ENCODE measurements at places on chromosomes 16 and 17.

DNA sequence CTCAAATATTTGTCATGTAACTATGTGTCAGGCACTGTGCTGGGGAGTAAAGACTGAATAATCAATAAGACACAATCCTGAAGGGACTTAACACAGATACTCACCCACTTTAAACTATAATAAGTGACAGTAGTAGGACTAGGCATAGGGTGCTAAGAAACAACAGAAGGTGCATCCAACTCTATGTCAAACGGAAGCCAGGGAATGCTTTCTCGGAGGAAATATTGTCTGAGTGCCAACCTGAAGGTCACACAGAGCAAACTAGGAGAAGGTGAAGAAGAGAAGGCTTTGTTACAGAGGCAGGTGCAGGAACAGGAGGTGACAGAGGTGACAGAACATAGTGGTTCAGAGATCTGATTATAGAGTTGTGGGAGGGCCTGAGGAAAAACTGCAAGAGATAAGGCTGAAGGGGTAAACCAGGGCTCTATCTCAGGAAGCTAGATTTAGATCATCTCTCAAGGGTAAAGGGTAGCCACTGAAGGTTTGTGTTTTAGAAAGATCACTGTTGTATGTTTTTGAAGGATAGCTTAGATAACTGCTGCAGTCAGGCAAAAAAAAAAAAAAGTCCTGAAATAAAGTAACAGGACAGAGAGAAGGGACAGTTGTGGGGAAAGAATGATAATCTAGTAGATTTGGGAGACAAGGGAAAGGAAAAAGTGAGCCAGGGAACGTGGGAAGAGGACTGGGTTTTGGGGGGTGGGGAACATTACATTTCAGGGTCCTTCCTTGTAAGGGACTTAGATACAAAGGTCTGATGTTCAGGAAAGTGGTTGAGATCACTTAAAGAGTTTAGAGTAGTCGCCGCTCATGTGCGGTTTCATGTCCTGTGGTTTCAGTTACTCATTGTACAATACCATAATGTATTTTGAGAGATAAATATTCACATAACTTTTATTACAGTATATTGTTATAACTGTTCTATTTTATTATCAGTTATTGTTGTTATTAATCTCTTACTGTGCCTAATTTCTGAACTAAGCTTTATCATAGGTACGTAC lies 85.6 kb upstream of the NETO2 start:
- DNase-seq, result no peak

- no peak for DNase-seq
Measured at GRCh38 chr16:87259431-87259830, 57.8 kb downstream of the C16orf95 start.

DNA sequence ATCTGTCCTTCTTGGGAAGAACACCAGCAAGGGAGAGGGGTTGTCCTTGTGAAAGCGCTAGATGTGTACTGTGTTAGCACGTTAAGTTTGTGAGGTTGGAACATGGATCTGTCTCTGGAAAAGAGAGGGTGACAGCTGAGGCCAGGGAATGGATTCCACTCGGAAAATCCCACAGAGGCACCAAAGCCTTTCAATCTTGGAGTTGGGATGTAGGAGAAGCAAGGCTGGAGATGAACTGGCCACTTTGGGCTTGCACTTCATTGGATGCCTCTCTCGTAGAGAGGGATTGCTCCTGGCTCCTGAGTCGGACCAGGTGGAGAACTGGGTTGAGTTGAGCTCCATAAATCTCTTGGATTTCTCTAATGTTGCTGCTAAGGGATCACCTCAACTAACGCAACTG lies 67.2 kb downstream of the CCDC182 start:
- no peak for DNase-seq

GRCh38 chr16:2745116-2745890 lies 7.1 kb upstream of the SRRM2 start:
- no peak for DNase-seq

- peak; percentile 31 for DNase-seq
Measured at GRCh38 chr16:22739077-22739476, 74.9 kb upstream of the HS3ST2 start.

DNA sequence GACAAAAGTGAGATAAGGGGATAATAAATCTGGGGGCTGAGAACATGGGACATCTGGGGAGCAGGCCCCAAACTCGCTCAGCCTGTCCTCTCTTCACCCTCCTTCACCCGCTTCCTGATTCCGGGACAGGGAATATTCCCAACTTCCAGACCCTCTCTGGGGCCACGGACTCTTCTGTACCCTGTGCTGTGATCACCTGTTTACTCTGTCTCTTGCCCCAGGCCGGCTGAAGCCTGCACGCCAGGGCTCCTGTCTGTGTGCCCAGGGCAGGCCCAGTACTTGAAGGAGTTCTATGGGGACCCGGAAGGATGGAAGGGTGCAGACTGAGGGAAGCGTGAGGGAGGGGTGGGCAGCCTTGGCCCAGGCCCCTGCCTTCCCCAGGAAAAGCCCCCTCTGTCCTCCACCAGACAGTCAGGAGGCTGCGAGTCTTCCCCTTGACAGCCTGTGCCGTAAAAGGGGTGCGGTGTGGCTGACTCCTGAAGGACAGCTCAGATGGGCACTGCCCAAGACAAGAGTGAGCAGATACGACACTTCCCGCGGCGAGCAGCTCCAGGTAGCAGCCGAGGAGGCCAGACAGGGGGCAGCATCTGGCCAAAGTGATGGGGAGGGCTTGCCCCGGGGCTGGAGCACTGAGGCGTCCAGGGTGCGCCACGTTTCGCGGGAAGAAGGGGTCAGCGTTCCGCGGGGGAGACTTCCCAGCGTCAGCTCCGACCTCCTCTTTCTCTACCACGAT lies 1.0 kb upstream of the CCNF start:
- DNase-seq, result no peak

DNA sequence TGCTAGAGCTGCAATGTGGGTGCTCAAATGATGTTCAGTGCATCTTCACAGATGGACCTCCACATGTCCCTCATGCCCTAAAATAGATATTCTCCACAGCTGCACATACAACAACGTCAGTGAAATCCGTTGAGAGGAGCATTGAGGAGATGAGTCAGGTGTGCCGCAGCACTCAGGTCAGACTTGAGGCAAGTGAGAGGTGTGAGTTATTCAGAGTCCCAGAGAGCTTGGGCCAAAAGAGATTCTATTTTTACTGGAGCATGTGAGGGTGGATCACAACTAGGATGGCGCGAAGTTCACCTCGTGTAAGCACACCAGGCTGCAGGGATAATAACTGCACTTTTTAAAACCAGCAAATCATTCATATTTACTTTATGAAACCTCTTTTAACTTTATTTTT lies 645.3 kb downstream of the MAF start:
- DNase-seq, result no peak

- no peak for DNase-seq
Measured at GRCh38 chr16:77995843-77996455, 26.4 kb upstream of the CLEC3A start.

DNA sequence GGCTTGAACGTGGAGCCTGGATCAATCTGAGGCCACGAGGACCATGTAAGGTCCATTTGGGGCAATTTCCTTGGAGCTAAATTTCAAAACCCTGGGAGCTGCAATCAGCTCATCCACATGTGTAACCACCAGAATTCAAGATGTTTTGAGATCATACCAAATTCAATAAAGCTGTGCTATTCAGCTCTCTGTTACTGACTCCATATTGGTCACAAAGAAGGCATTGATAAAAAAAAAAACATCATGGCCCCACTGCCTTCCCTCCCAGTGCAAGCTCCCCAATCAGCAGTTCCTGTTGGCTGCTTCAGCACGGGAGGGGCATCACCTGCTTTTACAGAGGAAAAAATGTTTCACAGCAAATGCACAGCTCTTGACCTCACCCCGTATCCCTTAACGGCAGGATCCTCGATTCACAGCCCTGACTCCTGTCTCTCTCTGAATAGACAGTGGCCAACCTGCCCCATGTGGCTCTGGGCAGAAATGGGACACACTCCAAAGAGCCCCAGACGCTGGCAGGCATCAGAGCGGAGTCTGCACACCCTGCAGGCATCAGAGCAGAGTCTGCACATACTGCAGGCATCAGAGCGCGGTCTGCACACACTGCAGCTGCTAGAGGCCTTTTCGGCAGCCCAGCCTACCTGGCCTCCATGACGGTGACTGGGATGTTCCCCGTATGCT lies 37.1 kb downstream of the FANCA start:
- DNase-seq, result no peak

DNA sequence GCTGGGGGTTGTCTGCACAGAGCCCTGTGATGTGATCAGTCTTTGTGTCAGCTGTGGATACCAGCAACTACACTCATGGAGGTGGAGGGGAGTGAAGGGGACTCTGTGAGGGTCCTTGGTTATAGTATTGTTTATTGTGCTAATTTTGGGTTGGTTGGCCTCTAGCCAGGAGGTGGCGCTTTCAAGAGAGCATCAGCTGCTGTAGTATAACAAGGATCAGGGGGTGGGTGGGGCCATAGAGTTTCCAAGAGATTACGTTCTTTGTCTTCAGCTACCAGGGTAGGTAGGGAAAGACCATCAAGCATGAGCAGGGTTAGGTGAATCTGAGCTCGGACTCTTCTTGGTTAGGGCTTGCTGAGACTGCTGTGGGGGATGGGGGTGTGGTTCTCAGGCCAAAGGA lies 97.1 kb upstream of the HS3ST3A1 start:
- DNase-seq, result no peak

- no peak for DNase-seq
Measured at GRCh38 chr16:67936124-67936879, at the start of gene PSMB10. Gene PSMB10 (minus strand): TSS chr16:67936850. CDS start chr16:67936749, 101 bp downstream.

DNA sequence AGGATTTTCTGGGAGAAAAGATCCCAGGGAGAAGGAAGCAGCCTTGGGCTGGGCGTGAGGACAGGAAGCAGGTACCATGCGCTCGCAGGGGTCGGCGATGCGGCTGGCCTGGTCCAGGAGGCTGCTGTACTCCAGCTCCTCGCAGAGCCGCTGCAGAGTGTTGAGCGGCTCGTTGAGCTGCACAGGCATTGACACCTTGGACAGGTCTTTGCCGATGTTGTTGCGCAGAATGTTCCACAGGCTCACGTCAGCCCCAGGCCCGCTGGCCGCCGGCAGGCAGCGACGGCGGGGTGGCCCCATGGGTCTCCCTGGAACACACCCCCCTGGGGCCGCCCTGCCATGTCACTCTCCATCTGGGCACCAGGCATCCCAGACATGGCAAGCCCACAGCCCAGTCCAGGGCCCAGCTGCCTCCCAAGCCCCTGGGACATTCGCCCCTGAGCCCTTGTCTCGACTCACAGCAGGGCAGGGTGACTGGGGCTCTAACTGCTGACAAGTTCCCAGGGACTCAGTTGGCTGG lies 8.0 kb downstream of the OSBPL7 start:
- DNase-seq, result no peak

GRCh38 chr17:63841350-63842172 lies 924 bp downstream of the SMARCD2 start:
- DNase-seq, result peak; percentile 82

DNA sequence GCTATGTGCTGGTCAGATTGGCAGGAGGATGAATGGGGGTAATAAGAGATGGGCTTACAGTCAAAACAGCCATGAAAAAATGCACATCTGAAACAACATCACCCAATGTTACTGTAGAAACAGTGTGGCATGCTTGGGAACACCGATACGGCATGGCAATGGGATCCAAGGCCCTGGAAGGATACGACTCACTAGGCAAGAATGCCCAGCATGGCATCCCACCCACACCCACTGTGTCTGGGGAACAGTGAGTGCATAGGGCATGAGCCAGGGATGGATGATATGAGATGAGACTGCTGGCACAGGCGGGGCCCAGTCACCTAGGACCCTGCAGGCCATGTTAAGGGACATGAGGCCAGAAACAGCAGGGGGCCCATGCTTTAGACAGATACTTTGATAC lies 11.5 kb downstream of the TRIM25 start:
- no peak for DNase-seq

GRCh38 chr16:25626172-25626571 lies 65.6 kb upstream of the HS3ST4 start:
- DNase-seq, result no peak

- DNase-seq, result no peak
Measured at GRCh38 chr16:4704913-4705312, 11.6 kb downstream of the NUDT16L1 start.

DNA sequence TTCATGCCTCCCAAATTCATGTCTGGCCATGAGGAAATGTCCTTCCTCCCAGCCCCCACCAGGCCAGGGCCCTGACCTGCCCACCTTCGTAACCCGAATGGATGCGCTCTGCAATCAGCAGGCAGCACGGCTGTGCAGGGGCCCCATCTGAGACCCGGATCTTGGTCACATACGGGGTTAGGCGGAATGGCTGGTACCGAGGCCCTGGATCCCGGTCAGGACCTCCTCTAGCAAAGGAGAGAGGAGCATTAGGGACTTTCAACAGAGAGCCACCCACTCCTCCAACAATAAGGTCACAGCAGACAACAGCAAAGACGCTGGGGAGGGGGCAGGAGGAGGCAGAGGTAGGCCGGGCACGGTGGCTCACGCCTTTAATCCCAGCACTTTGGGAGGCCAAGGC lies 3.6 kb downstream of the PER1 start:
- no peak for DNase-seq

- DNase-seq, result no peak
Measured at GRCh38 chr16:15876503-15876902, 11.9 kb downstream of the CEP20 start.

- DNase-seq, result peak; percentile 15
Measured at GRCh38 chr16:66159987-66160386, 206.5 kb upstream of the CDH5 start.

- DNase-seq, result no peak
Measured at GRCh38 chr17:75485688-75486087, 29.3 kb downstream of the TMEM94 start.

DNA sequence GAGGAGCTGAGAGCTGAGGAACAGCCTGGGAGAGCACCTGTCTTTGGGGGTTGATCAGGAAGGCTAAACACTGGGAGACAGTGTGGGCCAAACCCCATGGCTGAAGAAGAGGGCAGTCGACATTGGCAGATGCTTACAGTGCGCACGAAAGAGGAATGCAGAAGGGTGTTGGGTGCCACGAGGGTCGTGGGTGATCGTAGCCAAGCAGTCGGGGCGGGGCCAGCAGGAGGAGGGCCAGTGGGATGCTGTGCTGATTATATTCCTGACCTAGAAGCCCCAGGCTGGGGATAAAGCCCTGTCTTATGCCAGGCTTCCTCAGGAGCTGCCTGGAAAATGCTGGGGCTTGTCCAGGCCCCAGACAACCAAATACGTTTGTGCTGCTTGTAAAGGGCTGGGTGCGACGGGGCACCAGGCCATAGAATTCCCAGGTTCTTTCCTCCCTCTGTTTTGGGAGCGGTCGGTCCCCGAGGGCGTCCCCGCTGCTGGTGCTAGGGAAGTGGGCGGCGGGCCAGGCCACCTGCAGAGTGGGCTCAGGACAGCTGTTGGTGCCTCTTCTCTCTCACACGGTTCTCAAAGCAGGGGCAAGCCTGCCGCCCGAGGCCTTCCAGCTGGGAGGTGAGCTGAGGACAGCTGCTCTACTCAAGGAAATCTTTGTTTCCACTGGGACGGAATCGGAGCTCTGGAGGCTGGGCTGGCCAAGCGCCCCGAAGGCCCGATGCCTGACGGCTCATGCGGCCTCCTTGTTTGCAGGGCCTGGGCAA lies 10.0 kb downstream of the C1QTNF1 start:
- DNase-seq, result no peak

GRCh38 chr17:40553694-40554534 lies 11.4 kb downstream of the CCR7 start:
- DNase-seq, result peak; percentile 52

All from suppressor macrophage treated with lipopolysaccharide for 1 hour (primary cell).